Cardiac atrium fibroblast (primary cell): ENCODE measurements at places on chromosomes 16 and 17. TPM values are rescaled to one million over a fixed set of nuclear protein-coding genes. Genes with fewer than 3 reads are reported as not detected.

The MEOX1 gene
- total RNA-seq: 0.54 TPM in 1 of 2 replicates, not detected in the other

The ADAP2 gene
- 0.49 and 0.54 TPM in 2 replicates for total RNA-seq

The KLHDC4 gene
- total RNA-seq: 11.0 and 21.1 TPM in 2 replicates

The UNC45B gene
- total RNA-seq: not detected in 2 replicates

The TBC1D3G gene
- total RNA-seq: not detected in 2 replicates
